ENCODE measurements at places on chromosomes 5 and 9.

GRCh38 chr5:138694146-138694545 is 59.1 kb upstream of the CTNNA1 start:
- no peaks in the 10 kb centered on the region for H3K27me3 ChIP-seq
- H3K4me1 ChIP-seq = no peaks in the 10 kb centered on the region
- no peak overlapping the region for H3K4me3 ChIP-seq

GRCh38 chr9:123150708-123151503 is 117.4 kb downstream of the GPR21 start:
- H3K27me3 ChIP-seq = no peaks in the 10 kb centered on the region
- H3K27ac ChIP-seq = no peak overlapping the region
- H3K36me3 ChIP-seq = no peaks in the 10 kb centered on the region
- H3K4me3 ChIP-seq = no peak overlapping the region
- H3K4me1 ChIP-seq = no peaks in the 10 kb centered on the region

- H3K4me3 ChIP-seq = no peak overlapping the region
- H3K4me1 ChIP-seq = peaks cover 3% of the 10 kb centered on the region
- no peaks in the 10 kb centered on the region for H3K27me3 ChIP-seq
- no peak for DNase-seq
- no peak overlapping the region for H3K27ac ChIP-seq
Measured at GRCh38 chr5:115602591-115603125, 379 bp upstream of the TICAM2 start.

DNA sequence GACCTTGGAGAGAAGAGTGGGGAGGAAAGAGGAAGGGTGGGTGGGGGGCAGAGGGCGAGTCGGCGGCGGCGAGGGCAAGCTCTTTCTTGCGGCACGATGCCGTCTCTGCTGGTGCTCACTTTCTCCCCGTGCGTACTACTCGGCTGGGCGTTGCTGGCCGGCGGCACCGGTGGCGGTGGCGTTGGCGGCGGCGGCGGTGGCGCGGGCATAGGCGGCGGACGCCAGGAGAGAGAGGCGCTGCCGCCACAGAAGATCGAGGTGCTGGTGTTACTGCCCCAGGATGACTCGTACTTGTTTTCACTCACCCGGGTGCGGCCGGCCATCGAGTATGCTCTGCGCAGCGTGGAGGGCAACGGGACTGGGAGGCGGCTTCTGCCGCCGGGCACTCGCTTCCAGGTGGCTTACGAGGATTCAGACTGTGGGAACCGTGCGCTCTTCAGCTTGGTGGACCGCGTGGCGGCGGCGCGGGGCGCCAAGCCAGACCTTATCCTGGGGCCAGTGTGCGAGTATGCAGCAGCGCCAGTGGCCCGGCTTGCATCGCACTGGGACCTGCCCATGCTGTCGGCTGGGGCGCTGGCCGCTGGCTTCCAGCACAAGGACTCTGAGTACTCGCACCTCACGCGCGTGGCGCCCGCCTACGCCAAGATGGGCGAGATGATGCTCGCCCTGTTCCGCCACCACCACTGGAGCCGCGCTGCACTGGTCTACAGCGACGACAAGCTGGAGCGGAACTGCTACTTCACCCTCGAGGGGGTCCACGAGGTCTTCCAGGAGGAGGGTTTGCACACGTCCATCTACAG is 760 bp downstream of the NPR3 start:
- no peaks in the 10 kb centered on the region for H3K36me3 ChIP-seq
- peak overlapping the region; percentile 0 for H3K4me3 ChIP-seq
- no peak for DNase-seq
- peaks cover 7% of the 10 kb centered on the region for H3K4me1 ChIP-seq

- peaks cover 9% of the 10 kb centered on the region for H3K36me3 ChIP-seq
- DNase-seq = no peak
- H3K4me1 ChIP-seq = no peaks in the 10 kb centered on the region
- no peak overlapping the region for H3K4me3 ChIP-seq
- H3K27me3 ChIP-seq = no peaks in the 10 kb centered on the region
Measured at GRCh38 chr5:7884491-7885267, 15.7 kb downstream of the MTRR start.

GRCh38 chr9:36940881-36941280 is 93.2 kb downstream of the PAX5 start:
- H3K27me3 ChIP-seq = no peaks in the 10 kb centered on the region
- H3K27ac ChIP-seq = no peak overlapping the region
- no peak for DNase-seq

- no peaks in the 10 kb centered on the region for H3K27me3 ChIP-seq
- H3K27ac ChIP-seq = no peak overlapping the region
- H3K4me3 ChIP-seq = no peak overlapping the region
- no peak for DNase-seq
Measured at GRCh38 chr9:116100711-116101121, 52.9 kb upstream of the PAPPA start.

DNA sequence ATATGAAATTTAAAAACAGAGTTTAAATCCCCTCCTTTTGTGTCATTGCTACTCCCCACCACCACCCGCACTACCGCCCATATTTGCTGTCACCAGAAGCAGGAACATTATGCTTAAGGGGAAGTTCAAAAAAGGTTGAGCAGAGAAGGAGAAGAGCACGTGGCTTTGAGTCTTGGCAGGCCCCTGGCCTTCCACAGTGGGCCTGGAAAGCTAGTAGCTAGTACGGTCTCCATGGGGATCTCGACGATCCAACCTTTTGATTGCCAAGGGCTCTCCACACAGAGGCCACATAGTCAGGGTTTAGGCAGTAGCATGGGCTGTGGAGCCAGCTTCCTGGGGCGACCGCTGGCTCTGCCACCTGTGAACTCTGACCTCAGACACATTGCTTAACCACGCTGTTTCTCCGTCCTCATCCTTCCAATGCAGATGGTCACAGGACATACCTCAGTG is 90.1 kb downstream of the GOLPH3 start:
- DNase-seq = no peak
- H3K4me1 ChIP-seq = no peaks in the 10 kb centered on the region
- no peak overlapping the region for H3K4me3 ChIP-seq
- H3K27me3 ChIP-seq = no peaks in the 10 kb centered on the region
- H3K27ac ChIP-seq = no peak overlapping the region

GRCh38 chr5:153352685-153353219 is 137.7 kb upstream of the GRIA1 start:
- DNase-seq = no peak
- H3K36me3 ChIP-seq = no peaks in the 10 kb centered on the region
- no peak overlapping the region for H3K4me3 ChIP-seq
- peaks cover 4% of the 10 kb centered on the region for H3K4me1 ChIP-seq

- no peaks in the 10 kb centered on the region for H3K36me3 ChIP-seq
- no peak for DNase-seq
- H3K27ac ChIP-seq = no peak overlapping the region
- H3K4me3 ChIP-seq = no peak overlapping the region
Measured at GRCh38 chr9:114845373-114845772, 39.5 kb upstream of the TNFSF15 start.

GRCh38 chr9:111095441-111095840 is 57.2 kb upstream of the LPAR1 start:
- H3K27ac ChIP-seq = no peak overlapping the region
- no peaks in the 10 kb centered on the region for H3K27me3 ChIP-seq
- no peaks in the 10 kb centered on the region for H3K36me3 ChIP-seq
- no peak for DNase-seq

DNA sequence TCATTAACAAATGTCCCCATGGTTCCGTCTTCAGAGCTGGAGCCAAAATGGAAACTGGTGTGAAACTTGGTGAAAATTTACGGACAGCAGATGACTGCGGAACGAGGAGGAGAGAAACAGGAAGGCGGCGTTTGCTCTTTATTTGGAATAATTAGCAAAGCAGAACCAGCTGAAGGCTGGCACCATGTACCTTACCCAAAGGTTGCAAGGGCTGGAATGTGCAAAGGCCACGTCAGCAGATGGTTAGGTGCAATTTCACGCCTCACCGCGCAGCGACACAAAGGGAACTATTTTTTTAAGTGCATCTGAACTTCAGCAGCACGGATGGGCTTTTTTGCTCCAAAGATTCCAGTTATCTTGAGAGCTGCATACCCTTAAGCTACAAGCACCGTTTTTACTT is 127.4 kb downstream of the COL23A1 start:
- H3K27me3 ChIP-seq = no peaks in the 10 kb centered on the region
- no peak overlapping the region for H3K27ac ChIP-seq
- DNase-seq = no peak
- no peaks in the 10 kb centered on the region for H3K4me1 ChIP-seq
- no peaks in the 10 kb centered on the region for H3K36me3 ChIP-seq
- H3K4me3 ChIP-seq = no peak overlapping the region

GRCh38 chr5:2214910-2215590 is 332.3 kb upstream of the IRX4 start:
- no peak for DNase-seq
- H3K4me1 ChIP-seq = no peaks in the 10 kb centered on the region
- no peaks in the 10 kb centered on the region for H3K27me3 ChIP-seq
- H3K36me3 ChIP-seq = no peaks in the 10 kb centered on the region
- no peak overlapping the region for H3K27ac ChIP-seq

DNA sequence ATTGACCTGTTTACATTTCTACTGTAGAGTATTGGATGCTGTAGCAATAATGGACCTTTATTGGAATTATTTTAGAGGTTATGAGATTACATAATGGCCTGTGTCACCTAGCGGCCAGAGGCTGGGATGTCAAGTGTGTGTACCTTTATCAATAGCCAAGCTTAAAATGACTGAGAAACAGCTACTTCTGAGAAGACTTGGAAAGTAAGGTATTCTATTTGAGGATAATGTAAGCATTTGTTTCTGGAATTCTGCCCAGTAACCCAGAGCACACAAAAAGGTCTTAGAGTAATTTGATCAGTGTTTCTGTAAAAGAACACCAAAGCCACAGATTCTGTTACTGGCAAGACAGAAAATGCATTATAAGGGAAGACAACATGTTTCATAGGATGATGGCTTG is 116.8 kb downstream of the MACIR start:
- H3K36me3 ChIP-seq = no peaks in the 10 kb centered on the region
- H3K4me1 ChIP-seq = no peaks in the 10 kb centered on the region
- H3K4me3 ChIP-seq = no peak overlapping the region
- no peaks in the 10 kb centered on the region for H3K27me3 ChIP-seq
- no peak overlapping the region for H3K27ac ChIP-seq

GRCh38 chr5:2277886-2278285 is 395.2 kb upstream of the IRX4 start:
- DNase-seq = no peak
- no peaks in the 10 kb centered on the region for H3K27me3 ChIP-seq
- no peak overlapping the region for H3K4me3 ChIP-seq
- H3K4me1 ChIP-seq = no peaks in the 10 kb centered on the region
- no peak overlapping the region for H3K27ac ChIP-seq

GRCh38 chr5:130137681-130138080 is 233.4 kb downstream of the CHSY3 start:
- no peak for DNase-seq
- H3K27me3 ChIP-seq = no peaks in the 10 kb centered on the region
- no peak overlapping the region for H3K27ac ChIP-seq
- H3K4me1 ChIP-seq = no peaks in the 10 kb centered on the region
- no peaks in the 10 kb centered on the region for H3K36me3 ChIP-seq

DNA sequence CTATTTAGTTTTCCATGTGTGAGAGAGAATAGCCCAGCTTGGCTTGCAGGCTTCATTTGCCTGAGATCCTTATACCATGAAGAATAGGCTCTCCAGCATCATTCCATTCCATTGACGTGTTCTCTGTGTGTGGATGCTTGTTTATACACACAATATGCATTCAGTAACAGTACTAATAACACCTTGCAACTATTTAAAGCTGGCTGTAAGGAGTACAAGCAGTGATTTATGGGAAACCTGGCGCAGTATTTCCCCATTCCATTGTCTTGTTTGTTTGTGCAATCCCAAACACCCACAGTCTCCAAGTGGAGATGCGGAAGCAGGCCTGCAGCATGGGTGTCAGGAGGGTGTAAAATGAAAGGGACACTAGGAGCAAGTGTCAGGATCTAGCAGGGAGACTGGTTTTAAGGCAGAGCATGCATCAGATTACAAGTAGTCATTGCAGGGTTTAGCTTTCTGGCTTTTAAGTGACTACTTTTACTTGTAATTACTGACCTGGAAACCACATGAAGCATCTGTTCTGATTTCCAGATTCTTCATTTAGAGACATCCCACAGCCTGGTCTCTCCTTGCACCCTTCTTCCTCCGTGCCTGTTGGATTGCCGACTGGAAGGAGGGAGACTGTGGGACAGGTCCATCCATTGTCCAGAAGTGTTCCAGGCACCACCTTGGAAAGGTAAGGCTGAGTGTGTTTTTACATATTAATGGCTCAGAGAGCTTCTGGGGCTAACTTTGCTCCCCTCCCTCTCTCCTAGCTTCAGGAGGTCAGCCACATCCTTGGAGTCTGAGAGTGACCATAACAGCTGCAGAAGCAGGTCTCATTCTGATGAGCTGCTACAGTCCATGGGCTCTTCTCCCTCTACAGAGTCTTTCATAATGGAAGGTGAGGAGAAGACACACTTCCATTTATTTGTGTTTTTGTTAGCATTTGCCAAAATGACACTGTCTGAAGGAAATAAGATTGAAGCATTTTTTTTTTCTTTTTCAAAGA is 241.6 kb downstream of the ARHGEF28 start:
- no peak overlapping the region for H3K4me3 ChIP-seq
- no peak for DNase-seq
- H3K27me3 ChIP-seq = no peaks in the 10 kb centered on the region
- H3K36me3 ChIP-seq = no peaks in the 10 kb centered on the region
- H3K27ac ChIP-seq = no peak overlapping the region
- H3K4me1 ChIP-seq = no peaks in the 10 kb centered on the region
